ENCODE measurements at places on chromosomes 16 and 17.

GRCh38 chr17:31532081-31532480 is 140.6 kb downstream of the RAB11FIP4 start:
- DNase-seq, result no peak

DNA sequence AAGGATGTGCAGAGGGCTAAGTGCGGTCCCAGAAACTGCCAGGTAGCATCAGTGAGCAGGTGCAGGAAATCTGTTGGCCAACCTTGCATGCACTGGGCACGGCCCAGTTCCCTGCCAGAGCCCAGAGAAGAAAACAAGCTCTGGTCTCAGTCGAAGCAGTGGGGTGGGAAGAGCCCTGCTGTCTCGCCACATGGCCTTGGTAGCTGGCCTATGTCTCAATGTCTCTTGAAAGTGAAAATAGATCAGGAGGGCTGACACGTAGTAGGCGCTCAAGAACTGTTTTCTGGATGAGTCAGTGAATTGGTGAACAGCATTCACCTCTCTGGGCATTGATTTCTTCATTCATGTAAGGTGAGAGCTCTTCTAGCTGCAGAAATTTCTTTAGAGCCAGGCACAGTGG is 90.4 kb downstream of the MARF1 start:
- DNase-seq, result no peak

GRCh38 chr16:79155904-79156303 is 444.6 kb downstream of the MAF start:
- no peak for DNase-seq

DNA sequence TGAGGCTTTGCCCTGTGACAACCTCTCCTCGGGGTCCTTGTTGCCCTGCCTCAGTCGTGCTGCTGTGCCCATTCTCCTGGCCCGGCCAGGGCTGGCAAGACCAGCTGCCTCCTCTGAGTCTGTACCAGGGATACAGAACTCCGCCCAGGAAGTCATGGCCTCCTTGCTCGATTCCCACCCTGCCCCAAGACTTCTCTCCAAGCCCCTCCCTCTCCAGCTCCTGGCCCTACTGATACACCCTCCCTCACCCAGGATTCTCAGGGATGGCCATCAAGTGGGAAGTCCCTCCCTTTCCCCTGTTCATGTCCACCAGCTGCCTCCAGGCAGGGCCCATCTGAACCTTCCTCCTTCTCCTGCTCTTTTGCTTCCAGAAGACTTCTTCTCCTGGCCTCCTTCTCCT is 11.2 kb upstream of the TMEM208 start:
- no peak for DNase-seq

DNA sequence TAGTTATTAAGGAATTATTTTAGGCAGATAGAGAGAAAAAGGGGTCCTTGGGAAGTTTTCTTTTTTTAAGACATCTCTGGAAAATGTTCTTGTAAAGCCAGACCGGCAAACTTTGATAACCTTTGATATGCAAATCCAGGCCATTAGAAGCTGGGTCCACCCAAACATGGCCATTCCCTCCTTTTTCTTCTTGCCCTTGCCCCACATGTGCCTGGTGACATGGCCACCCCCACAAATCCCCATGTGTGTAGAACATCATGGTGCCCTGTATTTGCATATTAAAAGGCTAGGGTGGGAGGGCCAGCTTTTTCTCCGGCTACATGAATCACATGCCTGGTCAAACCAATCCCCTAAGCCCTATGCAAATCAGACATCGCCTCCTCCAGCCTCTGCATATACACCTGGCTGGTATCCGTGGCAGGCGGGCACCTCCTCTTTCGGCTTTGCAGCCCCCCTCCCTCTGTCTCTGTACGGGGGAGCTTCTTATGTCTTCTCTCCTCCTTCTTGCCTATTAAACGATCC is 43.9 kb upstream of the LYRM9 start:
- DNase-seq, result no peak

- no peak for DNase-seq
Observed at GRCh38 chr17:17119533-17119932, 77.3 kb downstream of the MPRIP start.

- no peak for DNase-seq
Observed at GRCh38 chr16:74153773-74154172, 142.8 kb upstream of the PSMD7 start.

All from NCI-H1694 treated with DMSO at 0.1 percent for 48 hours (cell line).